ENCODE measurements at places on chromosomes 12 and 14. TPM values are rescaled to one million over a fixed set of nuclear protein-coding genes. Genes with fewer than 3 reads are reported as not detected.
A peak's percentile ranks its signal among the peaks of the same experiment; 100 is the strongest.

DNA sequence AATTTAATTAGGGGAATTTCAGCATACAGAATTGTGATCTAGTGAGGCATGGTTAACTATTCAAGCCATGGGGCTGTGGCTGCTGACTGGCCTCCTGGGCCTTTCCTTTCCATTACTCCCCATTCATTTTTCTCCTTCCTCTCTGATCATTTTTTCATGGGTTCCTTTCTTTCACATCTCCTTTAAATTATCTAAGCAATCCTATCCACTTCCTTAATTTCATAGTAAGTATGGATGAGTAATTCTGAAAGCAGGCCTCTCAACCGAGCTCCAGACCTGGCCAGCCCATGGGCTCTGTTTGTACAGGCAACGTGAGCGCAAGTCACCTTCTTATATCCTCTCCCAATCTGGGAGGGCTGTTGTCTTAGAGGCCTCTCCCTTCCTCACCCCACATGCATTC lies 13.4 kb downstream of the CKAP4 start:
- no peak overlapping the region for H3K27ac ChIP-seq
- peaks cover 16% of the 10 kb centered on the region for H3K36me3 ChIP-seq
- H3K4me1 ChIP-seq: no peaks in the 10 kb centered on the region

- no peak for DNase-seq
- H3K27ac ChIP-seq: no peak overlapping the region
- H3K27me3 ChIP-seq: no peaks in the 10 kb centered on the region
Measured at GRCh38 chr14:34098045-34098984, 147.4 kb upstream of the EGLN3 start.

DNA sequence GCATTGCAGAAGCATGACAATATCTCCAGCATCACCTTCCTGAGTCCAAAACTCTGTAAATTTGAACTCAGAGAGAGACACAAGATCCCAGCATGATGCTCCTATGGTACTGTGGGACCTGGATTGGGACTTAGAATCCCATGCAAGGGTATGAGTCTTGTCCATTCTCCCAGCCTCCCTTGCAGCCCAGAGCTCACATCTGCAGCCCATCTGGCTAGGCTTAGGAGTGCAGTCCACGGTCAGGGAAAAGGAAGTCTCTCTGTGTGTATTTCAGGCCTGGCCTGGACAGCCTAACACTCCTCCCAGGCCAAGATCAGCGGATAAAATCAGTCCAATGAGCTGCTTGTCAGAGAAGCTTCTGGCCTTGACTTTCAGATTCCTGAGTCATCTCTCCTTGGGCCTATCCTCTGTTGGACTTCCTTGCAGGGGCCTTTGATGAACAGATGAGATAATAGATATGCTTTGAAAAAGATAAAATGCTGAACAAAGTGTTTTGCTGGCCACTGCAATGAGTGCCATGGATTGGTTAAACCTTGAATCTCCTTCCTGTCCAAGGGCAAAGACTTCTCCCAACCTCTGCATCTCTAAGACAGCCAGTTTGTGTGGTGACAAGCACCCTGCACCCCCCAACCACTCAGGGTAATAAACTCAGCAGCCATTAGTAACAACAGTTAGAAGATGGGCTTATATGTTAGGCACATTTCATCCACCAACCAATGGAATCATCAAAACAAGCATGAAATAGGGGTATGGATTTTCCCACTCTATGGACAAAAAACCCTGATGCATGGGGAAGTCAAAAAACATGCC lies 412.8 kb upstream of the TBX3 start:
- H3K27ac ChIP-seq: no peak overlapping the region
- DNase-seq: no peak
- no peaks in the 10 kb centered on the region for H3K4me1 ChIP-seq
- no peaks in the 10 kb centered on the region for H3K36me3 ChIP-seq
- H3K4me3 ChIP-seq: no peak overlapping the region

- H3K4me1 ChIP-seq: no peaks in the 10 kb centered on the region
- no peaks in the 10 kb centered on the region for H3K27me3 ChIP-seq
- DNase-seq: no peak
- H3K4me3 ChIP-seq: no peak overlapping the region
- no peaks in the 10 kb centered on the region for H3K36me3 ChIP-seq
Measured at GRCh38 chr12:115528466-115528865, 749.0 kb downstream of the MED13L start.

- peak; percentile 87 for DNase-seq
- peak overlapping the region; percentile 95 for H3K27ac ChIP-seq
- peaks cover 36% of the 10 kb centered on the region for H3K36me3 ChIP-seq
- no peaks in the 10 kb centered on the region for H3K27me3 ChIP-seq
- peaks cover 4% of the 10 kb centered on the region for H3K4me1 ChIP-seq
- H3K4me3 ChIP-seq: peak overlapping the region; percentile 61
Measured at GRCh38 chr12:14769466-14769968, 33.8 kb downstream of the WBP11 start.

GRCh38 chr12:109244073-109244472 lies 65.0 kb downstream of the FOXN4 start:
- peaks cover 6% of the 10 kb centered on the region for H3K4me1 ChIP-seq
- H3K4me3 ChIP-seq: no peak overlapping the region
- no peak for DNase-seq
- H3K27me3 ChIP-seq: no peaks in the 10 kb centered on the region
- H3K27ac ChIP-seq: peak overlapping the region; percentile 61

- H3K4me1 ChIP-seq: peaks cover 9% of the 10 kb centered on the region
- no peak for DNase-seq
- H3K36me3 ChIP-seq: no peaks in the 10 kb centered on the region
Measured at GRCh38 chr14:68486809-68487208, 306.1 kb downstream of the ZFP36L1 start.

DNA sequence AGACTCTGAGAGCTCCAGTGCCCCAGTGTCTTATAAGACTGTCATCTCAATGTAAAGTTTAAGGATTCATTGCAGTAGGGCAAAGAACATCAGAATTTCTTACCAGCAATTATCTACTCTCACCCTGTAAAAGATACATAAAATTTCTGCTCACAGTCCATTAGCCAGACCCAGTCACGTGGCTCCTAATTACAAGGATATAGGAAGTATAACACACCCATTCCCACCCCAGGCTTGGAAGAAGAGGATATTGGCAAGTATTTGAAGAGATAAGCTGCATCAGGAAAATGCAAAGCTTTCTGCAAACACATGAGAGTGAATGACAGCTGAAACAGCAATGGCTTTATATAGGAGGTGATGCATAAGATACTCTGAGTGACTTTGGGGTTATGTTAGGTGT lies 14.3 kb downstream of the SYT1 start:
- no peaks in the 10 kb centered on the region for H3K4me1 ChIP-seq
- H3K27me3 ChIP-seq: no peaks in the 10 kb centered on the region
- no peak overlapping the region for H3K4me3 ChIP-seq
- H3K27ac ChIP-seq: no peak overlapping the region

DNA sequence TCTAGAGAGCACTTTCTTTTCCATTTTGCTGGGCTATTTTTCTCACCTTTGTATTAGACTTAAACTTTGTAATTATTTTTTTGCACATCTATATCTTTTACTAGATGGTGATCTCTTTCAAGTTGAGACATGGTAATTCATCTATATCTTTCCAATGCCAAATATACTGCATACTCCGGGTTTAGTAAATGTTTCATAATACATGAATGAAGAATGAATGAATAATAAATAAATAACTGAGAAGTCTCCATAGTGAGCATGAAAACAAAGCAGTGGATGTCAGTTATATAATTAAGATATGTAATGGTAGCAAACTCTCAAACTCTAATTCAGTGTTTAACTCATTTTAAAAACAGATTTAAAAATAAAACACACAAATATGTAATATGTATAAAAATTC lies 342.5 kb upstream of the KITLG start:
- no peak overlapping the region for H3K27ac ChIP-seq
- H3K4me3 ChIP-seq: no peak overlapping the region
- no peaks in the 10 kb centered on the region for H3K4me1 ChIP-seq
- H3K36me3 ChIP-seq: no peaks in the 10 kb centered on the region

DNA sequence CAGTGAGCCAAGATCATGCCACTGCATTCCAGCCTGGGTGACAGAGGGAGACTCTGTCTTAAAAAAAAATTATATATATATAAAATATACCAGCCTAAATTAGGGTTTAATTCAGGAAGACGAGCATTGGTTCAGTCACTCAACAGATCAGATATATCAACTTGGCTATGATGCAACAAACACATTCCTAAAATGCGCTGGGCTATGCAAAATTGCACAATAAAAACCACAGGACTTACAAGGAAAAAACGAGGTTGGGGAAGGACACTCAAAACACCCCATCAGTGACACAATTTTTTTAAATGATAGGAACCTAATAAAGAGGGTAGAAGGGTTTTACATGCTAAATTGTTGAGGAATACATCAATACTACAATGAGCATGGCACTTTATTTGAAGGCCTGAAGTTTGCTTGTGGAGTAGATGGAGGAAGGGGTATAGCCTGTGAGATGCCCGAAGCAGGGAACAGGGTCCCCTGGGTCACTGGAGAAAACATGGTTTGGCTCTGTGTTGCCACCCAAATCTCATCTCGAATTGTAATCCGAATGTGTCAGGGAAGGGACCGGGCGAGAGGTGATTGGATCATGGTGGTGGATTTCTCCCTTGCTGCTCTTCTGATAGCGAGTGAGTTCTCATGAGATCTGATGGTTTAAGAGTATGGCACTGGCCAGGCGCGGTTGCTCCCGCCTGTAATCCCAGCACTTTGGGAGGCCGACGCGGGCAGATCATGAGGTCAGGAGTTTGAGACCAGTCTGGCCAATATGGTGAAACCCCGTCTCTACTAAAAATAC lies 71.2 kb downstream of the TNFAIP2 start:
- H3K4me1 ChIP-seq: no peaks in the 10 kb centered on the region
- no peak overlapping the region for H3K27ac ChIP-seq
- no peaks in the 10 kb centered on the region for H3K36me3 ChIP-seq
- no peak overlapping the region for H3K4me3 ChIP-seq
- no peaks in the 10 kb centered on the region for H3K27me3 ChIP-seq

- peak overlapping the region; percentile 85 for H3K27ac ChIP-seq
- H3K36me3 ChIP-seq: peaks cover 67% of the 10 kb centered on the region
- no peaks in the 10 kb centered on the region for H3K27me3 ChIP-seq
- H3K4me1 ChIP-seq: peaks cover 100% of the 10 kb centered on the region
Measured at GRCh38 chr14:69713993-69714679, 52.8 kb upstream of the SRSF5 start.

GRCh38 chr14:45198551-45198950 lies 54.5 kb downstream of the MIS18BP1 start:
- H3K27me3 ChIP-seq: no peaks in the 10 kb centered on the region
- no peak for DNase-seq
- peaks cover 33% of the 10 kb centered on the region for H3K36me3 ChIP-seq
- no peak overlapping the region for H3K4me3 ChIP-seq

DNA sequence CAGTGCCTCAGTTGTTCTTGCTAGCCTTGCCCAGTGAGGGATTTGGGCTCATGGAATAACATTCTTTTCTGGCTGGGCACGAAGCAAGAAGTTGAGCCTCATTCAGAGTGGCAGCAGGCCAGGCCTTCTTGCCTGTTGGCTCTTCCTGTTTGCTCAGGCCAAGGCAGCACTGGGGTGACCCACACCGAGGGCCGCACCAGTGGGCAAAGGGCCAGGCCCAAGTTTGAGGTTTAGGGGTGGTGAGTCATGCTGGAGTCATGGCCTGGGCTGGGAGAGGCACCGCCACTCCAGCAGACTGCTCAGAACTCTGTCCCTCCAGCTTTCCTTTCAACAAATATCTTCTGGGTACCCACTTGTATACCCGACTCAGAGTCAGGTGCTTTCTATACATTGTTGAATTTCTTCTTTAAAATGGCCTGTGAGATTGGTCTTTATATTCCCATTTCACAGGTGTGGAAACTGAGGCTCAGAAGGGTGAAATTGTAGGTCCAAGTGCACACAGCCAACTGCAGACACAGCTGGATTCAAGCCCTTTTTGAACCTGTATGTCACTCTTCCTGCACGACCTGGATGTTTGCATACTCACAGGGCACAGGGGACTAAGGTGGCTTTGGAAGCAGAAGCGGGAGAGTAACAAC lies 279.4 kb downstream of the FOXN3 start:
- H3K4me1 ChIP-seq: no peaks in the 10 kb centered on the region
- H3K36me3 ChIP-seq: no peaks in the 10 kb centered on the region
- H3K4me3 ChIP-seq: no peak overlapping the region
- H3K27me3 ChIP-seq: no peaks in the 10 kb centered on the region
- no peak for DNase-seq

DNA sequence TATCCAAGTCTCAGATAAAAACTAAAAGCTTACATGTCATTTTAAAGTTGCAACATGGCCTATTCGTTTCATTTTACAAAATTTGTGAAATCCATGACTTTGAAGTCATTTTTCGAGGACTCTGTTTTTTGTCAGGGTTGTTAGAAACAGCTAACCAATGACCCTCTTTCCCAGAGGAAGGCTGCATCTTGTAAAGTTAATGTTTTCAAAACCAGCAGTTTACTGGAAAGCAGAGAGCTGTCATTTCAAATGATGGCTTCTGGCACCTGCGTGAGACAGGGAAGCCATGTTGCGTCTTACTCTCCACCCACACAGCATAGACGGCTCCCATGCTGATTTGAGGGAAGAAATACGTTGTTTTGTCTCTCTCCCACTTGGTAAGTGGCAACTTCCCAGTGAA lies 50.1 kb upstream of the RTRAF start:
- H3K36me3 ChIP-seq: peaks cover 5% of the 10 kb centered on the region
- DNase-seq: no peak
- H3K27ac ChIP-seq: peak overlapping the region; percentile 34
- no peaks in the 10 kb centered on the region for H3K27me3 ChIP-seq

DNA sequence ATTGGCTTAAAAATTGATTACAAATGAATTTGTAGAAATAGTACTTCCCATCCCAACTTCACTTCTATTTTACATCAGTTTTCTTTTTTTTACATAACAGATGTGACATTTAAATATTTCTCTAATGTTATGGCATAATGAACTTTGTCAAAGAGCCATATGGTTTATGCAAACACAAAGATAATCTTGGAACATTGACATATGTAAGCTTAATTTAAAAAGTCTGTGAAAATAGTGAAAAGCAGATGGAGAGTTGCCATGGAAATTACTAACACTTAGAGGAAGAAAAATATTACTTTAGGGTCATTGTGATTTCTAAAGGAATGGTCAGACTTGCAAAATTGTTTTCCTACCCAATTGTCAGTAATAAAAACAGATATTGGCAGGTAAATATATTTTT lies 232.4 kb downstream of the AEBP2 start:
- no peak for DNase-seq
- no peak overlapping the region for H3K27ac ChIP-seq
- no peak overlapping the region for H3K4me3 ChIP-seq
- no peaks in the 10 kb centered on the region for H3K27me3 ChIP-seq
- no peaks in the 10 kb centered on the region for H3K36me3 ChIP-seq

DNA sequence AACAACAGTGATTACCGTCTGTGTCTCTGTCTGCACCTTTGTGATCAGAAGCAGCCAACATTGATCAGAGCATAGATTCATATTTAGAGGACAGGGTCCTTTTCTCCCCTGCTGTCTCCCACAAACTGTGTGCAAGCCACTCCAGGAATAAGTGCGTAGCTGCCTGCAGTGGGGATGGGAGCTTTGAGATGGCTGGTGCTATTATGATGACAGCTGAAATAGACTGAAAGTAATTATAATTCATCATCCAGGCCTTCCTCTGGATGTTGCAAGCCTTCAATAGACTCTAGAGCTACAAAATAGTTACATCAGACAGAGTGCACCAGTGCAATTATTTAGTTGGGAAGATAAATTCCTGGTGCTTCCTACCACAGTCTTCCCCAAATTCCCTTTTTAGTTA lies 68.1 kb downstream of the BORCS5 start:
- no peak for DNase-seq
- no peak overlapping the region for H3K27ac ChIP-seq
- no peaks in the 10 kb centered on the region for H3K4me1 ChIP-seq
- H3K36me3 ChIP-seq: no peaks in the 10 kb centered on the region

Gene PTHLH
- total RNA-seq: 1.8 TPM

Gene LRIG3
- total RNA-seq: 34.2 TPM

Gene CCDC38
- 2.0 TPM for total RNA-seq

Gene MANSC1
- total RNA-seq: 14.8 TPM

Gene DCAF4
- total RNA-seq: 14.1 TPM

Gene ATN1
- 81.7 TPM for total RNA-seq

Gene GLS2
- 1.0 TPM for total RNA-seq

Gene CDKN1B
- total RNA-seq: 75.4 TPM

Gene RFX4
- total RNA-seq: not detected
